Esophagus squamous epithelium (tissue), 5 donors: ENCODE measurements at places on chromosomes 13 and 19. TPM values are rescaled to one million over a fixed set of nuclear protein-coding genes. Genes with fewer than 3 reads are reported as not detected.

GRCh38 chr13:37627428-37627827 lies 28.9 kb upstream of the POSTN start:
- DNase-seq: no peak
- no peaks in the 10 kb centered on the region for H3K4me1 ChIP-seq
- no peak overlapping the region for H3K27ac ChIP-seq

DNA sequence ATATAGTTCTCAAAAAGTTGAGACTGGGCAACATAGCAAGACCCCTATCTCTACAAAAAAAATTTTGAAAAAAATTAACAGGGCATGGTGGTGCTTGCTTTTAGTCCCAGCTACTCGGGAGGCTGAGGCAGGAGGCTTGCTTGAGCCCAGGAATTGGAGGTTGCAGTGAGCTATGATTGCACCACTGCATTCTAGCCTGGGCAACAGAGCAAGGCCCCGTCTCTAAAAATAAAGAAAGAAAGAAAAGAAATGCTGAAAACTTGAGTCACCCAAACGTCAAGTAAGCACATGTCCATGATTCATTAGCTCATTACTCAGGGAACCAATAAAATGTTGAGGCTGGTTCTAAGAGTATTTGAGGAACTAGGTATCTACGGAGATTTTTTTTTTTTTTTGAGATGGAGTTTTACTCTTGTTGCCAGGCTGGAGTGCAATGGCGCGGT lies 33.9 kb upstream of the SEMA6B start:
- peaks cover 79% of the 10 kb centered on the region for H3K27me3 ChIP-seq
- no peak overlapping the region for H3K27ac ChIP-seq
- peaks cover 4% of the 10 kb centered on the region for H3K4me1 ChIP-seq
- H3K4me3 ChIP-seq: no peak overlapping the region
- no peak for DNase-seq
- no peaks in the 10 kb centered on the region for H3K36me3 ChIP-seq

GRCh38 chr19:55111238-55111831 lies 6.1 kb downstream of the PPP1R12C start:
- H3K36me3 ChIP-seq: peaks cover 52% of the 10 kb centered on the region
- DNase-seq: no peak
- no peaks in the 10 kb centered on the region for H3K27me3 ChIP-seq

DNA sequence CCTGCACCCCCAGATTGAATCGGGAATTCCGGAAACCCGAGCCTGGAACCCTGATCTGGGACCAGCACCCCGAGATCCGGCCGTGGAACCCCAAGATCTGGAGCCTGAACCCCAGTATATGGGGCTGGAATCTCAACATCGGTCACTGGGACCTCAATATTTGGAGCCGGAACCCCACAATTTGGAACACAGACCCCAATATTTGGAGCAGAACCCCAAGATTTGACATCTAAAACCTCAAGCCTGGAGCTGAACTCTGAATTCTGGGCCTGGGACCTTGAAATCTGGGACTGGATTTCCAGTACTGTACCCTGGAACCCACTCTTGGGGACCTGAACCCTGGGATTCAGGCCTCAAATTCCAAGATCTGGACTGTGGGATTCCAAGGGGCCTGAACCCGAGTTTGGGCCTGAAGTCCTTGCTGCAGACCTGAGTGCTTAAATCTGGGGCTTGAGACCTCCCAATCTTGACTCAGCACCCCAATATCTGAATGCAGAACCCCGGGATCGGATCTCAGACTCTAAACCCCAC lies 629 bp downstream of the LRFN3 start:
- H3K27ac ChIP-seq: peak overlapping the region; percentile 82
- no peak for DNase-seq
- H3K4me3 ChIP-seq: peak overlapping the region; percentile 85
- peaks cover 48% of the 10 kb centered on the region for H3K4me1 ChIP-seq
- no peaks in the 10 kb centered on the region for H3K27me3 ChIP-seq

Gene USHBP1
- 0.73 TPM for total RNA-seq

Gene TDRD12
- total RNA-seq: 0.18 TPM

Gene SGCG
- total RNA-seq: not detected

Gene PROZ
- total RNA-seq: not detected

Gene REEP6
- total RNA-seq: 5.9 TPM

Gene SAE1
- total RNA-seq: 31.8 TPM

Gene NLRP4
- total RNA-seq: not detected
